Mesothelial cell of epicardium (in vitro differentiated cells): ENCODE measurements at places on chromosomes 12 and 14. TPM values are rescaled to one million over a fixed set of nuclear protein-coding genes. Genes with fewer than 3 reads are reported as not detected.

- no peak for DNase-seq
These were observed 132.1 kb upstream of the PDZRN4 start for GRCh38 chr12:41055875-41056577.

DNA sequence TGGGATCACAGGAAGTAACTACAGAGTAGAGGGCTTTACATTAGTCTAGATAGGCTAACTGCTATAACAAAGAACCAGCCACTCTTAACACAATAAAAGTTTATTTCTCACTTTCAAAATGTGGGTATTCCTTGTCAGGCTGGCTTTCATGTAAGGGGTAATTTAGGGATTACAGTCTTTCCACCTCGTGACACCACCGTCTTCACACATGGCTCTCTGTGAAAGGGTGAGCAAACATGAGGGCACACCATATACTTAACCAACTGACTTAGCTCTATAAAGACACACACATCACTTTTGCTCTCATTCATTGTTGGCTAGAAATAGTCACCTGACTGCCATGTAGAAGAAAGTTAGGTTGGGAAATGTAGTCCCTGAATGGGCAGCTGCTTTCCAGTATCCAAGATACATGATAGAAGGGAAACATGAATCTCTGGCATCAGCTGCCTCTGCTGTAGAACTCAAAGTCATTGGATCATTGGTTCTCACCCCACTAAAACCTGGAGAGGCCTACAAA lies 66.1 kb upstream of the CRY1 start:
- DNase-seq = no peak

DNA sequence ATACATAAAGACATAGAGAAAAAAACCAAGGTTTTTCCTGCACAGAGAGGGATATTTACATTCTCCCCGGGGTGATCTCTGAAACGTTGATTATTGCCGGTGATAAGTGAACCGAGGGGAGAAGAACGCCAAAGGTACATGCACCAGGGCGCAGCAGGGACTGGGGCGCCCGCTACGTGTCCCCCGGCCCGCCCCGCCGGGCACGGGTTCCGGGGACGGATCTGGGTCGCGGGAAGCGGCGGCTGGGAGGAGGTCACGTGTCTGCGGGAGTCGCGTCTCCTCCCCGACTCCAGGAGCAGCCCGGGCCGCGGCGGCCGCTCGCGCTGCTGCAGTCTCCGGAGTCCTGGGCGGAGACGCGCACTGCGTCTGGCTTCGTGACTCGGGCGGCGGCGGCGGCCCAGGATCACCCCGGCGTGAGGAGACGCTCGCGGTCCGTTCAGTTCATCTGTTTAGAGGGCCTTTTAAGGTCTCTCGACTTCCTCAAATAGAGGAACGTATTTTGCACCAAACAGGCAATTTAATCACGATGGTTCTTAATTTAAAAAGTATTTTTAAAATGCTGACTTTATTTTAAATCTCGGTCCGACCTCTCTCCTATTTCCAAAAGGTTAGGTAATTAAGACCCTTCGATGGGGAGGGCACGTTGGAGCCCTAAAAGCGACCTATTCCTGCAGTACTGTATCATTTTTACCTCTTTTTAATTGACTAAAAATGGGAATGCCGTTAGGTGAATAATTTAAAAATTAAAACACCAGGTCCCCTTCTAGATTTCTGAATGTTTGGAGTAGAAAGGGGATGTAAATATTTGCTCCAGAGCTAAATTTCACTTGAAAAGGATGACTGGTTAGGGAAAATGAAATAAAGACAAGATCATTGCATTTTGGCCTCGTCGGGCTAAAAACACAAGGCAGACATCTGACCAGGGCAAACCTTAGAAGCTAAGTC lies 1.8 kb upstream of the BHLHE41 start:
- peak; percentile 81 for DNase-seq

- DNase-seq = no peak
These were observed 26.2 kb downstream of the AMN start for GRCh38 chr14:102948698-102949061.

- DNase-seq = peak; percentile 89
These were observed at the start of gene ATP2A2 for GRCh38 chr12:110280779-110281548. Gene ATP2A2, plus strand, starts transcription at chr12:110281247. Its CDS starts 543 bp downstream, at chr12:110281790.

DNA sequence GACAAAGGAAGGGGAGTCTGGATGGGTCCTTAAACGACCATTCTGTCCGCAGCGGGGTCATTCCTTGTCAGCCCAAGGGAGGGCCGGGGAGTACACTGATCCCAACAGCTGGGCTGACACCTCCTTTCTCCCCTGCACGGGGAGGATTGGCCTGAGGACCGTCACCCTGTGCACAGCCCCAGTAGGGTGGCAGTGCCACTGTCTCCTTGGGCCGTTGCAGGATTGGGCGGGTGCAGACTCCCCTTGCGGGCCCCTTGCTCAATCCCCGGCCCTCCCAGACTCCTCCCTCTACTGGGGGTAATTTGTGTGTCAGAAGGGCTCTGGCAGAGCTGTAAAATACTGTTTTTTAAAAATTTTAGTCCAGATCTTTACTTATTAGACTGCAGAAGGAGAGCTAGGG lies 12.6 kb upstream of the AMN start:
- no peak for DNase-seq

GRCh38 chr12:6372403-6373003 lies 2.9 kb downstream of the SCNN1A start:
- DNase-seq = no peak

DNA sequence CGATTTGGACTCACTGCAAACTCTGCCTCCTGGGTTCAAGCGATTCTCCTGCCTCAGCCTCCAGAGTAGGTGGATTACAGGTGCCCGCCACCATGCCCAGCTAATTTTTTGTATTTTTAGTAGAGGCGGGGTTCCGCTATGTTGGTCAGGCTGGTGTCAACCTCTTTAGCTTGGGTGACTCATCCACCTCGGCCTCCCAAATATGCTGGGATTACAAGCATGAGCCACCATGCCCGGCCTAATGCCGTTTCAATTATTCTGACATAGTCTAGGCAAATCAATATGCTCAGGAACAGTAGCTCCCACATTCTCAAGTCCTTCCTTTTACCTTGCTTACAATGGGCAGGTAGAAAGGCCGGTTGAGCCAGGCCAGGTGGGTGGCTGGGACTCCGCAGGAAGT lies 82.0 kb upstream of the EEA1 start:
- no peak for DNase-seq

DNA sequence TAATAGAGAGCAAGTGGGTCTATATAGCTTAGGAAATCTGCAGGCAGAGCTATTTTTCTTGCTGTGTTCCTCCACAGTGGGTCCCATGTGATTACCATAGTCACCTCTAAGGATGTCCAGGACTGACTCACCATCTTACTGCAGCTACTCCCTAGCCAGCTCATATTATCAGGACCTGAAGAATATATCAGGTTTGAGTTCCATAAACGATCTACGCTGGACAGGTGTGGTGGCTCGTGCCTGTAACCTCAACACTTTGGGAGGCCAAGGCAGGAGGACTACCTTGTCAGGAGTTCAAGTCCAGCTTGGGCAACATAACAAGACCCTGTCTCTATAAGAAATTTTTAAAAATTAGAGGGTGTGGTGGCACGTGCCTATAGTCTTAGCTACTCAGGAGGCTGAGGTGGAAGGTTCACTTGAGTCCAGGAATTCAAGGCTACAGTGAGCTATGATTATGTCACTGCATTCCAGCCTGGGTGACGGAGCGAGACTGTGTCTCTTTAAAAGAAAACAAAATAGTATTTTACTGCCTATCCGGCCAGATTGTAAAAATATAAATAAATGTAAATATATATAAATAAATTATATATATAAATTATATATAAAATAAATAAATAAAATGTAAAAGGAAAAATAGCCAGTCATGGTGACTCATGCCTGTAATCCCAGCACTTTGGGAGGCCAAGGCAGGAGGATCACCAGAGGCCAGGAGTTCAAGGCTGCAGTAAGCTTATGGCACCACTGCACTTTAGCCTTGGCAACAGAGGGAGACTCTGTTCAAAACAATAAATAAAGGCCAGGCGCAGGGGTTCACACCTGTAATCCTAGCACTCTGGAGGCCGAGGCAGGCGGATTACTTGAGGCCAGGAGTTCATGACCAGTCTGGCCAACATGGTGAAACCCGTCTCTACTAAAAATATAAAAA lies 6.9 kb upstream of the SPRYD4 start:
- DNase-seq = no peak

GRCh38 chr12:19518209-19518608 lies 78.9 kb downstream of the AEBP2 start:
- no peak for DNase-seq

GRCh38 chr12:77406219-77406905 lies 341.0 kb upstream of the E2F7 start:
- no peak for DNase-seq

GRCh38 chr14:74685921-74686678 lies 26.8 kb downstream of the AREL1 start:
- no peak for DNase-seq

DNA sequence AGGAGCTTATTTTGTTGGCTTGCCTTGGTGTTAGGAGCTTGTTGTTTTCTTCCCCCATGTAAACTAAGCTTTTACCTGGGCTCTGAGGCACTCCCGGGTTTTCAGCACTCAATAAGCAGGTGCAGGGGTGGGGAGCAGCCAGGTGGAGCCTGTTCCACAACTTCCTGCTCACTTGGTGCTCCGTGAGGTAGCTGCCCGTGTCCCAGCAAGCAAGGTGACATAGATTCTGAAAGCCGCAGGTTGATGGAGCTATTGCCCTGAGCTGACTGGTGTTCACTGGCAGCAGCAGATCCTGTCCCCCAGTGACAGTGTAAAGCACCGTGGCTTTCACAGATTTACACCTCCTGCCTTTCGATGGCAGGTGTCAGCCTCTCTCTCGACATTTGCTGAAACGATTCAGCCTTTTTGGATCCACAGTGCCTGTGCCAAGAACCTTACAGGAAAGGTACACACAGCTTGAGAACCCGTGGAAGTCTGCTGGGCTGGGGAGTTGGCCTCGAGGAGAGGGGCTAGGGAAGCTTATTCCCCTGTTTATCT lies 295.7 kb upstream of the FKBP4 start:
- no peak for DNase-seq

DNA sequence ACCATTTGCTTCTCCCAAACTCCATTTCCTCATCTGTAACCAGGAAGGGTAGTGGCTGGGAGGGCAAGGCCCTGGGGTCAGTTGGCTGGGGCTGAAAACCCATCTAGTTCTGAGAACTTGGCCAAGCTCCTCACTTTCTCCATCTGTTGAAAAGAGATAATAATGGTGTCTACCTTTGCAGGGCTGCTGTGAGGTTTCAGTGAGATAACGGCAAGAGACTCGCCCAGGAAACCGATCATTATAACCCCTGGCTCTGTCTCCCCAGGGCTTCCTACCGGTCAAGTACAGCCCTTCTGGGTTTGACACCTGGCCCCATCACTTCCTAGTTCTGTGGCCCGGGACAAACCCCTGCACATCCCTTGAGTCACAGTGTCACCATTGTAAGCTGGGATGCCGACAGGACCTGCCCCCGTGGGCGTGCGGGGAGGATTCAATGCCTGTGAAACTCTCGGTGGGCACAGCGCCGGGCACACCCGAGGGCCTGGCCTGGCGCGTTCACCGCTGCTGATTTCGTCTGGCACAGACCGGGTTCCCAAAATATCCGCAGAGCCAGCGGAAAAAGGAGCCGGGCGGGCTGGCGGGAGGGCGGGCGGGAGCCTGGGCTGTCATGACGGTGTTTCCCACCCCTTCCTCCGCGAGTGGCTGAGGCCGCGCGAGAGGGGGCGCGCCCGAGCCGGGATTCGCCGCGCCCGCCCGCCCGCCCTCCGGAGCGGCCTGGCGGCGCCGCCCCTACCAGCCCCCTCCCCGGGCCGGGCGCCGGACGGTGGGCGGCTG lies 4.4 kb downstream of the KMT5A start:
- DNase-seq = peak; percentile 58

DNA sequence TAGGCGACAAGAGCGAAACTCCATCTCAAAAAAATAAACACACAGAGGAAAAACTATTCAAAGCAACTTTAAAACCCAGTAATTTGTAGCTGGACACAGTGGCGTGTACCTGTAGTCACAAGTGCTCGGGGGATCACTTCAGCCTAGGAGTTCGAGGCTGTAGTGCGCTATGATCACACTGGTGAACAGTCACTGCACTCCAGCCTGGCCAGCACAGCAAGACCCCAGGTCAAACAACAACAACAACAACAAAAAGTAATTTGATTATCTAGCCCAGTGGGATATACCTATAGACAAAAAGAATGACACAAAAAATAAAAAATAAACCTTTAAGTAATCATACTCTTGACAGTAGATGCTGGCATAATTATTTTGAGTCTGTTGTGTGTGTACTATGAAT lies 29.3 kb downstream of the STX2 start:
- DNase-seq = no peak

GRCh38 chr12:94080341-94081009 lies 67.9 kb upstream of the PLXNC1 start:
- DNase-seq = no peak

DNA sequence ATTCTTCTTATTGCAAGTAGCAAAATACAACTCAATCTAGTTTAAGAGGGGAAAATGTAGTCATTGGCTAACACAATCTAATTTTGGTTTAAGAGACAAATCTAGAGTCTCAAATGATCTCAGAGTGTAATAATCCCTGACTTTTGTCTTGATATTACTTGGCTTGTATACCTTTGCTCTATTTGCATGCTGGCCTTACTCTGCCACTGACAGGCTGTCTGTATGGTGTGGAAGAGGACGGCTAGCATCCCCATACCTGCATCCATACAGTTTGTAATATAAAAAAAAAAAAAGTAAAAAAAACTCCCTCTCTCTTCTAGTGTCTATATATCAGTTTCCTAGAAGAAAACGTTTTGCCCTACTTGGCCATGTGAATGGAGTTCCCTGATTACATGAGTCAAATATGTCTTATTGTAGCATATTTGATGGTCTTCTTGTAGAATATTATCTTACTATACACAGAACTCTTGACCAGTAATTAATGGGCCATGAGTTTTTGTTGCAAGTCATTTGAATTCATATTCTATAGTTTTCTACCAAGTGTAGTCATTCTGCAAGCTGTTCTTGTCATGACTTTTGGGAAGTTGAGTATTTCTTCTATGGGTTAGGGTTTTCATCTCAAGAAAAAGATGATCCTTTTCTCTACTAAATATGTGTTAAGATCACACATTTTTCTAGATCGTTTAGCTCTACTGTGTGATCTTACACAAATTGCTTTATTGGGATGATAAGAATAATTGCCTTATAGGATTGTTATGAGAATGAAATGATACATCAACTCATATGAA lies 8.2 kb downstream of the HIF1A start:
- DNase-seq = no peak

The JAG2 gene
- 33.7 to 38.9 TPM (median 33.9 TPM) in 3 replicates for total RNA-seq

The MEG3 gene
- 0.18 TPM in 1 of 3 replicates, not detected in the others for total RNA-seq

The VRTN gene
- not detected in 3 replicates for total RNA-seq

The PLEKHD1 gene
- 0.20 to 0.24 TPM (median 0.20 TPM) in 3 replicates for total RNA-seq

The CFAP54 gene
- 0.54 to 0.84 TPM (median 0.80 TPM) in 3 replicates for total RNA-seq

The LTBP2 gene
- 2.9 to 3.4 TPM (median 3.4 TPM) in 3 replicates for total RNA-seq

The TPPP2 gene
- total RNA-seq = 0.47 to 0.58 TPM in 2 of 3 replicates, not detected in the other

The NKX2-1 gene
- not detected in 3 replicates for total RNA-seq

The CDKN3 gene
- total RNA-seq = 10.3 to 11.6 TPM (median 10.3 TPM) in 3 replicates

The SYNDIG1L gene
- 0.38 to 0.58 TPM (median 0.38 TPM) in 3 replicates for total RNA-seq

The NINJ2 gene
- total RNA-seq = 0.69 to 1.6 TPM (median 1.1 TPM) in 3 replicates

The RIN3 gene
- 16.4 to 19.9 TPM (median 16.8 TPM) in 3 replicates for total RNA-seq

The LUM gene
- 490 to 545 TPM (median 508 TPM) in 3 replicates for total RNA-seq

The TEDC1 gene
- total RNA-seq = 13.4 to 14.9 TPM (median 13.6 TPM) in 3 replicates

The KDM2B gene
- total RNA-seq = 55.4 to 61.1 TPM (median 57.5 TPM) in 3 replicates
